ENCODE measurements at places on chromosomes 1 and 21.

- DNase-seq = no peak
Measured at GRCh38 chr1:244841273-244841927, 5.9 kb downstream of the COX20 start.

DNA sequence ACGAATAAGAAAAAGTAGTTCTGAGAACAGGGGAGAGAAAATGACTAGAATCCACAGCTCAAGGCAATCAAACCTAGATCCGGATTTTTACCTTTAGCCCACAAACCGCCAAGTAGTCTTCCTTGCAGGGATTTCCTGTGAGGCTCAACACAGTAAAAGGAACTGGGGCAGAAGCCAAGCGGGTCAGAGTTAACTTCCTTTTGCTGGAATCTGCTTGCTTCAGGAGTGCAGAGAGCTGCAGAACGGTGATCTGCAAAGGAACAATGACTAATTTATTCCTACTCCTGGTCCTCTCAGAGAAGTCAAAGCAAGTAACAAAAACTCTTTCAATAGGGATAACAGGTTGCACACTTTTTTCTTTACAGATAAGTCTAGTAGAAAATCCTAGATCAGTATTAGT is 53.4 kb downstream of the UBR4 start:
- no peak for DNase-seq

- DNase-seq = no peak
Measured at GRCh38 chr1:89708751-89709375, 75.9 kb downstream of the LRRC8C start.

- DNase-seq = no peak
Measured at GRCh38 chr1:160813215-160813614, 17.2 kb downstream of the LY9 start.

DNA sequence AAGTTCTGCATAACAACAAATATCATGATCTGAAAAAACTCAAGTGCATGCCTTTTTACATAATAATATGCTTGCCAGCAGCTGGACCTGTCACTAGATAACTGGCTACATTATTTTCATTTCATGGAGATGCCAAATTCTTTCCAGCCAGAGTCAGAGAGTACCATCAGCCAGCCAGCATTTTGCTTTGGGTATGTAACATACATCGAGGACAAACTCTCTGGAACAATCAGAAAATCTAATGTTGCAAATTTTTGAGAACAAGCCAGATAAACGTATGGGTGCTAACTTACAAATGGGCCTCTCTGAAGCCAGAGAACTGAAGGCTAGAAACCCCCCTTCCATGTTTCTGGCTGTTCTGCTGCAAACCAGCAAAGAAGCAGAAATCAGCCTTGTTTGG is 76.3 kb upstream of the BACE2 start:
- DNase-seq = no peak

GRCh38 chr1:79663916-79664315 is 657.4 kb upstream of the ADGRL4 start:
- DNase-seq = no peak

DNA sequence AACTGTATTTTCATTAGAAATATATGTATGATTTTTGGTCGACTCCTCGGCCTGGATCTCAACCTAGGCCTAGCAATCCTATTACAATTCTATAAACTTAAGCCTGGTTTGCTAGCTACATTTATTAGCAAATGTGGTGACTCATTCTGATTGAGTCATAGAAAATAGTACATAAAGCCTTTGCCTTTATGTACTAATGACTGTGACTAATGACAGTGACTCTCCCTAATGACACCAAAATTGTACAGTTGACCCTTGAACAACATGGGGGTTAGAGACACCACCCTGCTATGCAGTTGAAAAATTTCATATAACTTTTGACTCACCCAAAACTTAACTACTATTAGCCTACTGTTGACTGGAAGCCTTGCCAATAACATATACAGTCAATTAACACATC is 78.9 kb downstream of the CLEC20A start:
- no peak for DNase-seq

- no peak for DNase-seq
Measured at GRCh38 chr1:92203105-92203504, 14.6 kb upstream of the C1orf146 start.

DNA sequence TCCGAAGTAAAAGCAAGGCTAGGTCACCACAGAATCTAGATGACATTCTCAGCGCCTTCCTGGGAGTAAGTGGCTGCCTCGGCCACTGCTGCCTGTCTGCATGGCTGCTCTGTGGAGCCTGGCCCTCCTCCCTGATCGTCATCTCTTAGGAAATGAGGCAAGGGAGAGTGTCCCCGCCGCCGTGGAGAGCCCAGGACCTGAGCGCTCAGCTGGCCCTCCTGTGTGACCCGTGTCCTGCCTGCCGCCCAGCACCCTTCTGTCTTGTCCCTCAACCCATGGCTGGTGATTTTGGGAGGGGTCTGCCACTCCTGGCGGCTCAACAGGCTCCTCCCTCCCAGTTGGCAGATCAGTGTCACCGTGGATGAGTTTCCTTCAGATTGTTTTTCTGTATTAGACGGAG is 156.4 kb upstream of the COL6A1 start:
- DNase-seq = no peak

GRCh38 chr21:42107881-42108553 is 36.9 kb downstream of the UMODL1 start:
- peak; percentile 37 for DNase-seq

GRCh38 chr1:1626207-1627141 is 5.5 kb upstream of the MMP23B start:
- DNase-seq = no peak

DNA sequence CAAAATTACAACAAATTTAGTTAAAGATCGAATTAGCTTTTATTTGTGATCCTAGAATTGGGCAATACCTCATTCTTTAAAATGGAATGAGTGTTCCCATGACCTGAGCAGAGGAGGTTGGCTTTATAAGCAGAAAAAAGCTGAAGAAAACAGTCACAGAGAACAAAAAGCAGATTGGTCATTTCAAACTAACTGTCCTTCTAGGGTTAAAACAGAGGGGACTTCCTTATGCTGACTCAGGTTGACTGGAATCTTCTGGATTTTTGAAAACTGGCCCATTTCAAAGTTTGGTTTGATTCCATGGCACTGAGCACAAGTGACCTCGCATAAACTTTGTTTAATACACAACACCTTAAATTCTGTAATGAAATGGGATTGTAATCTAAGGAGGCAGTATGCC is 17.6 kb downstream of the NFASC start:
- DNase-seq = no peak

- no peak for DNase-seq
Measured at GRCh38 chr1:53585565-53585964, 126.4 kb downstream of the DMRTB1 start.

GRCh38 chr1:91817211-91817905 is 68.6 kb downstream of the TGFBR3 start:
- no peak for DNase-seq

GRCh38 chr1:235102993-235103411 is 25.6 kb downstream of the TOMM20 start:
- DNase-seq = peak; percentile 24

DNA sequence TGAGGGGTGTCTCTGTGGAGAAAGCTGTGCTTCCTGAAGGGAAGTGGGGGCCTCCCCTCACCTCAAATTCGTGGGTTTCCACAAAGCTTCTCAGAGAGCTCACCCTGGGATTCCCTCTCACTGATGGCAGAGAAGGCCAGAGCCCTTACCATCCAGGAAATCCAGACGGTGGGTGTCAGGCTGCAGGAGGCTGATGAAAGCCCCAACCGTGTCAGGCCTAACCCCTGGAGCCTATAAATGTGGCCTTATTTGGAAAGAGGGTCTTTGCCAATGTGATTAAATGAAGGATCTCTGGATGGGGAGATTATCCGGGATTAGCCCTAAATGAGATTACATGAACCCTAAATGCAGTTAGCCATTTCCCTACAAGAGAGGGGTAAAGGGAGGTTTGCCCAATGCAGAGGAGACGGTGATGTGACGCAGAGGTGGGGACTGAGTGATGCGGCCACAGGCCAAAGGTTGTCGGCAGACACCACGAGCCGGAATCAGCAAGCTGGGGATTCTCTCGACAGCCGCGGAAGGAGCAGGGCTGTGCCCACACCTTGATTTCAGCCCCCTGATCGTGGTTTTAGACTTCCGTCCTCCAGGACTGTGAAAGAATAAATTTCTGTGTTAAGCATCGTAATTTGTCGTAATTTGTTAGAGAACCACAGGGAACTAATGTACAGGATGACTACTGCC is 82.6 kb downstream of the TOMM20 start:
- no peak for DNase-seq

DNA sequence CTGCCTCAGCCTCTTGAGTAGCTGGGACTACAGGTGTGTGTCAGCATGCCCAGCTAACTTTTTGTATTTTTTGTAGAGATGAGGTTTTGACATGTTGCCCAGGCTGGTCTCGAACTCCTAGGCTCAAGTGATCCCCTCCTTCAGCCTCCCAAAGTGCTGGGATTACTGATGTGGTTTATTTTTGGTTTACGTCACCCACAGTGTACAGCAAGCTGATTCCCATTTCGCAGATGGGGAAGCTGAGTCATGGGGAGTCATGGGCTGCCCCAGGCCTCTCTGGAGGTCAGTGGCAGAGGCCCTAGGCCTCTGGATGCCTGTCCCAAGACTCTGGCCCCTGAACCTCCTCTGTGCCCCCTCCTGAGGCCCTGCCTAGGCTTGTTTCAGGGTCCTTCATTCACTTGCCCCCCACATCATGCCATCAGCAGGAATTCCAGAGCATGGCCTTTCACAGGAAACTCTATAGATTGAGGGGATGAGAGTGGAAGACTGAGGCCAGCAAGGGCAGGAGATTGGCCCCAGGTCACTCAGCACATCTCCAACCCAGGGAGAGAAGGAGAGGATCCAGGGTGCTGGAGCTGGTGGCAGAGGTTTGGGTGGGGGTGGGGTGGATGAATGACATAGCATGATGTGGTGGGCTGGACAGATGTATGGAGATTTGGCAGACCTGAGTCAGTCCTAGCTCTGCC is 266.0 kb downstream of the PTPRU start:
- DNase-seq = no peak

DNA sequence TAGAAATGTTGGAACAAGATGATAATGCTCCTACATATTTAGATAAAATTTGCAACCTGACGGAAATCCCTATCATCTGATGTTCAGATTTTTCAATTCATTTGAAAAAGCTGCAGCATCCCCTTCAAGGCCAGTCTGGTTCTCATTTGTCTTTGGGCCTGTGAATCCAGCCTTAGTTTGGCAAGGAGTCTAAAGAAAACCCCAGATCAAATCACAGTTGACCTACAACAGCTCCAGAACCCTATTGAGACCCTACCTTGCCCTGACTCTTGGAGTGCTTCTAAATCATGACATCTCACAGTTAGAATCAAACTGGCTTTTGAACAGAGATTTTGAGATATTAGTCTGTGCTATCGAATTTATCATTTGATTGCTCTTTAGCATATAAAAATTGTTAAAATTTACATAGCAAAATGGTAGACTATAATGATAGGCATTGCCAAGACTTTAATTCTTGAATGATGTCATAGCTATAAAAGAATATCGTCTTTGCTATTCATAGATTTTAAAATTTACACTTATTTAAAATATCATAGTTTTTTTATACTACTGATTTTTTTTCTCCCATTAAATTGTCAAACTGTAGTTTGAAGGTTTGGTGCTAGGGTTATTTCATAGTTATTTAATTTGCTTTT is 2.2 kb downstream of the PPP2R5A start:
- no peak for DNase-seq

DNA sequence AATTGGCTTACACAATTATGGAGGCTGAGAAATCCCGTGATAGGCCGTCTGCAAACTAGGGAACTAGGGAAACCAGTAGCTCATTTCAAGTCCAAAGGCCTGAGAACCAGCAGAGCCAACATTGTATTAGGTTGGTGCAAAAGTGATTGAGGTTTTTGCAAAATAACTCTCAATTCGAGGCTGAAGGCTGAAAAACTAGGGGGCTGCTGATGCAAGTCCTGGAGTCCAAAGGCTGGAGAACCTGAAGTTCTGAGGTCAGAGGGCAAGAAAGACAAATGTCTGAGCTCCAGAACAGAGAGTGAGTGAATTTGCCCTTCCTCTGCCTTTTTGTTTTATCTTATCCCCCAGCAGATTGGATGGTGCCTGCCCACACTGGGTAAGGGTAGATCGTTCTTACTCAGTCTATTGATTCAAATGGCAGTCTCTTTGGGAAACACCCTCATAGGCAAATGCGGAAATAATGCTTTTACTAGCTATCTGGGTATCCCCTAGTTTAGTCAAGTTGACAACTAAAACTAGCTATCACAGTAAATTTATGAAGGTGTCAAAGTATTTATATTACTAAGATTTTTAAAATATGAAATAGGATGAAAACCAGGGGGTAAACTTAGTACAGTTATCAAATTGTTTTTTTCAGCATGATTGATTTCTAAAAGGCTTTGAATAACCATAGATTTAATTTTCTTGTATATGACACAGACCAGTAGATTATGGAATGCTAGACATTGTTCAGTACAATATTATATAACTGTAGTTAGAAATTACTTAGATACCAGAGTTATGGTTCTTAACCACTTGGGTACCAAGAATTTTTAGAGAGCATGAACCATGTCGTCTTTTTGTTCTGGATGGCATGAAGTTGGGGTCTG is 15.4 kb downstream of the RABGAP1L start:
- DNase-seq = no peak

DNA sequence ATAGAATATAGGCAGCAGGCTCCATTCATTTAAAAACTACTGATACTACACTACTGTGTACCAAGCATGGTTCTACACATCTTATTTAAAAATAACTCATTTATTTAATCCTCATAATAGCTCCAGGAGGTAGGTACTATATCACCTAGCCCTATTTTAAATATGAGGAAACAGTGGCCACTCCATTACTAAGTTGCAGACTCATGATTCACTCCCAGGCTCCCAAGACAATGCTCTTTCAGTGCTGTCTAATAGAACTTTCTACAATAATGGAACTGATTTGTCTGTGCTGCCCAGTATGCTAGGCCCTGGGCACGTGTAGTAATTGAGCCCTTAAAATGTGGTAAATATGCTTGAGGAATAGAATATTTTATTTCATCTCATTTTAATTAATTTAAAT is 357.1 kb downstream of the LTN1 start:
- DNase-seq = no peak

DNA sequence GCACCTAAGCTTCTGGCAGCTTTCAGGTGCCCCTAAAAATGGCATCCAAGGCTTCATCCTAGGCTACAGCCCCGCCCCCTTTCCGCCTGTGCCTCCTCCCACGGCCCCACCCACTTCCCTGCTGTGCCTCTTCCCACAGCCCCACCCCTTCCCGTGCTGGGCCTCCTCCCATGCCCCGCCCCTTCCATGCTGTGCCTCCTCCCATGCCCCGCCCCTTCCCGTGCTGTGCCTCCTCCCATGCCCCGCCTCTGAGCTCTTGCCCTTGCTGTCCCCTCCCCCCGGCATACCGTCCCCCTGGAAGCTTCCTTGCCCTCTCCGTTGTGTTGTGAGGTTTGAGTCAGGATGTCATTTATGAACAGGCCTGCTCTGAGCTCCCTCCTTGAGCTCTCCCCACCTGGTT is 228.5 kb upstream of the AJAP1 start:
- DNase-seq = no peak

DNA sequence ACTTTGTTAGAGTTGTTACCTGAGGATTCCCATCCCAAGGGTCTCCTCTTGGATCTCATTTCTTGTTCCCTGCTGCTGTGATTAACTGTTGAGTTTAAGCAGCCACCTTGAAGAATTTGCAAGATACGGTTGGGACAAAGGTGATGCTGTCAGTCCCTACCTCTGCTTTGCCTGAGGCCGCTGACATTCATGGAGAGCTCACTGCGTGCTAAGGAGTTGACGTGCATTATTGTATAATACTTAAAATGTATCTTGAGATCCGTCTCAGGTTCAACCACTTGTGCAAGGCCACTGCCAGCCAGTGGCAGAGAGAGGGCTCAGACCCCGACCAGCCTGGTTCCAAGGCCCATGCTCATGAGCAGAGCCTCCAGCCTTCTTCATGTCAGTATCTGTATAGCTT is 14.2 kb downstream of the DOP1B start:
- no peak for DNase-seq
